ENCODE measurements at places on chromosomes 2 and 18.

- no peak for DNase-seq
Observed at GRCh38 chr2:174235680-174236079, 12.7 kb downstream of the OLA1 start.

- no peak for DNase-seq
Observed at GRCh38 chr2:158493458-158493857, 36.7 kb downstream of the PKP4 start.

- no peak for DNase-seq
Observed at GRCh38 chr2:229910832-229911412, 10.9 kb downstream of the TRIP12 start.

GRCh38 chr18:69326094-69326493 lies 74.6 kb upstream of the DOK6 start:
- no peak for DNase-seq

- no peak for DNase-seq
Observed at GRCh38 chr2:54000524-54000923, 29.7 kb upstream of the PSME4 start.

DNA sequence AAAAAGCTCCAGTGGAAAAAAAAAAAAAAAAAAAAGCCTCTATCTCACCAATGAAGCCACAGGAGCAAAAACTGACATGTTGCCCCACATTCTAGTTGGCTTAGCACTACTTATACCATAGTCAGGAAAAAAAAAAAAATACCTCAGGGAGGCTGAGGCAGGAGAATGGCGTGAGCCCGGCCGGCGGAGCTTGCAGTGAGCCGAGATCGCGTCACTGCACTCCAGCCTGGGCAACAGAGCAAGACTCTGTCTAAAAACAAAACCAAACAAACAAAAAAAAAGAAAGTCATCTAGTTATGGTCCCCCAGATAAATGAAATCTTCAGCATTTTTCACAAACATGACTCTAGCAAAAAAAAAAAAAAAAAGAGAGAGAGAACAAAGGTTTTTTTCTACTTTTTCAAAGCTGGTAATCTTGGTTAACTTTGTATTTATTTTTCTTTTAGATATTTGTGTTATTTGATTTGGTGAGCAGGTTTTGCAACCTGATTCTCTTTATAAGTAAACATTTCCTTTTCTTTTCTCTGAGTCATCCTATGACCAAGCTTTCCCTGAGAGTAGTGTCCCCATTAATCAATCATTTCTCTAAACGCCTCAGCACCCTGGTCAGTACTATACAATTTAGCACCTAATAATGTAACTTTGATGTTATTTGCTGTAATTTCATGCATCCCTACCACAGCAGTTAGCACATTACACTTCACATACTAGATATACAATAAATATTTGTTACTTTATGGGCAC lies 273.7 kb upstream of the PIK3C3 start:
- no peak for DNase-seq

- no peak for DNase-seq
Observed at GRCh38 chr18:5197032-5197434, at the start of gene AKAIN1. Gene AKAIN1 (minus strand): TSS chr18:5197257. CDS start chr18:5197053, 204 bp downstream.

DNA sequence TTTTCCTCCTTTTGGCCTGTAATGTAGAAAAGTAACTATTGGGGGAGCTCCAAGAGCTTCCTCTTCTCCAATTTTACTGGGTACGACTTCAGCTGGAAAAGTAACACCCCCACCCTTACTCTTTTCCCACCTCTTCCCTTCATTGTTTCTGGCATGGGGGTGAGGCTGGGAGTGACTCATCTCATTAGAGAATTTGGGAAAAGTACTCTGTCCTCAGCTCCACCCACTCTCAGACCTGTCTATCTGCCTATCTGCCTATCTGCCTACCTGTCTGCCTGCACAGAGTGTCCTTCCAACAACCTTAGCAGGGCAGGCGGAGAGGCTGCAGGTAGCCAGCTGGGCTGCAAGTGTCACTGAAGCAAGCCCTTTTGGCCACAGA lies 93.6 kb downstream of the EPHA4 start:
- DNase-seq: no peak

- DNase-seq: no peak
Observed at GRCh38 chr2:241988146-241988545, 118.6 kb downstream of the RTP5 start.

- no peak for DNase-seq
Observed at GRCh38 chr18:24762511-24762910, 302.1 kb downstream of the HRH4 start.

DNA sequence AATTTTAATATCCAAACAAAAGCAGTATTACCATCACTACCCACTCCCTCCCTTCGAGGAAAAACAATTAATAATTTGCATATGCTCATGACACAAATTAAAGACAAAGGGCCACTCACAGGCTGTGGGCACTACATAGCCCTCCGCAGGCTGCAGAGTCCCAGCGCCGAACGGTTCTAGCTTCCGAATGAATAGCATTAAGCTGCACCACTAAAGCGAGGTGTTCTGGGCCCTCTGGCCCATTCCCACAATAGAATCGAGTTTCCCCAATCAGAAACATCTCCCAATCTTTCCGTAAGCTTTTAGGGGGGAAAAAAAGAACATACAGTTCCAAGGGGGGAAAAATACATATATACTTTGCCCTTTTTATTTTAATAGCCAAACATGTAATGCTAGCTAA lies 14.5 kb upstream of the SIX3 start:
- DNase-seq: no peak

GRCh38 chr2:239097428-239097696 lies 249.5 kb downstream of the TWIST2 start:
- no peak for DNase-seq

DNA sequence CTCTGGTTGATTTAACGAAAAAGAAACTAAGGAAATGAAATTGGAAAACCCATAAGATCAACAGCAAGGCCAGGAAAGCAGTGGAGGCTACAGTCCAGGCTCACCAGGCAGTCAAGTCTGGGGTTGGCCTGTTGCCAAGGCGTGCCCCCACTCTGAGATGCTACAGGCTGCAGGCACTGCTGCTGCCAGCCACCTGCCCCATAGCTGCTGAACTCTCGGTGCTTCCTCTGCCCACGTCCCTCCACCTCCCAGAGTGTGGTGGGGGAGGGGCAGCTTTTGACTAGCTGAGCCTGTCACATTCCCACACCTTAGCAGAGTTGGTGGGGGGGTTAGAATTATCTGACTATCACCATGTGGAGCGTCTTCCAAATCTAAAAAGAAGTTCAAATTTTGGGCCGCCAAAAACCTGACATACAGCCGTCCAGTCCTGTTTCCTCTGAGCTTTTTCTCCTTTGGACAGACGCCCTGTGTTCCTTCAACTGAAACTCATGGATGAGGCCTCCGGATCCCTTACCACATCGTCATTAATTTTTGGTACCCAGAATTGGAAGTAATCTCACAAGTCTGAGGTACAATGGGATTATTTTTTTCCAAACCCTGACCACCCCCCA lies 3.9 kb upstream of the SH3RF3 start:
- no peak for DNase-seq

GRCh38 chr2:231489990-231490389 lies 25.7 kb upstream of the NCL start:
- DNase-seq: no peak

GRCh38 chr2:6676241-6676640 lies 189.5 kb downstream of the CMPK2 start:
- no peak for DNase-seq

GRCh38 chr2:225597911-225598310 lies 198.4 kb downstream of the NYAP2 start:
- no peak for DNase-seq

DNA sequence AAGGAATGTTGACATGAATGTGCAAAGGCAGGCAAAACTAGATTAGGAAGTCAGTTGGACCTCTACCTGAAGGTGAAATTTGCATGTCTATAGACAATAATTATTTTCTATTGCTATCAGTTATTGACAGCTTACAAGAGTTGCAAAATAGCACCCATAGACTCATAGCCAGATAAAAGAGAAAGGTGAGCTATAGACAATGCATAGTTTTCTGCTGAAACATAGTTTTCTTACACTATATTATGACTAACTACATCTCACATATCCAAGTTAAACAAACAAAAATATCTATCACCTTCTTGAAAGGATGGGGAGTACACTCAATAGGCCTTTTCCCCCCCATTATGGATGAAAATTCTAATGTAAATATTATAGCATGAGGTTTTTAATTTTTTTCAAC lies 305.0 kb downstream of the PTH2R start:
- DNase-seq: no peak

DNA sequence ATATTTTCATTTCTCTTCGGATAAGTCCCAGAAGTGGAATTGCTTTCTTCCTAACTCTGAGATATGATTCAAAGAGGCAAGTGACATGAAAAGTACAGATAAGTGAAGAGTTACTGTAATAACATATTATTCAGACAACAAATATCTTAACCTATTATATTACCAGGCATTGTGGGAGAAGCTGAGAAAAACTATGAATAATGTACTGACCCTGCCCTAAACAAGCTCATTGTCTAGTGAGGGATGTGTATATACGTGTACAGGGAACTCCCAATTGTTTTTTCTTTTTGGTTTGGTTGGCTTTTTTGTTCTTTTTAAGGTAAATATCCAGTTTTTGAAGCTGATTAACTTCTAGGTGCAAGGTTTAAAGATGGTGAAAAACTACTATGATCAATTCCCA lies 26.5 kb downstream of the NCKAP1 start:
- DNase-seq: no peak

DNA sequence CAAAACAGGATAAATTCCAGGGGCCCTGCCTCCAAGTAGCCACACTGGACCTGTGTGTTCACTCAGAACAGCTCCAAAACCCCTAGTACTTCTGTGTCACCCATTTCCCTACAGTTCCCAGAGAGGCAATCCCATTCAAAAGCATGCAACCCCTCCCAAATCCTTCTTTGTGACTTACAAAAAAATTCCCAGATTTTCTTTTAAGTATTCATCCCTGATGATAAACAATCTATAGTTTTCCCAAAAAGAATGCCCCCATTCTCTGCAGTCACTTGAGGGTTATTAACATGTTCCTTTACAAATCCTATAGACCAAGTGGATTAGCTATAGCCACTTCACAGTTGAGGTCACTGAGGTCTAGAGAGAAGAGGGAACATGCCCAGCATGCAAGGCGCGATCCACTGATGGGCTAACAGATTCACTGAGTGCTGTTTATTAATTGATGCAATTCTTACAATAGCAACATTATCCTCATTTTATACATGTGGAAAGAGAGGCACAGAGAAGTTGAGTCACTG lies 85.4 kb downstream of the MYL12B start:
- no peak for DNase-seq

DNA sequence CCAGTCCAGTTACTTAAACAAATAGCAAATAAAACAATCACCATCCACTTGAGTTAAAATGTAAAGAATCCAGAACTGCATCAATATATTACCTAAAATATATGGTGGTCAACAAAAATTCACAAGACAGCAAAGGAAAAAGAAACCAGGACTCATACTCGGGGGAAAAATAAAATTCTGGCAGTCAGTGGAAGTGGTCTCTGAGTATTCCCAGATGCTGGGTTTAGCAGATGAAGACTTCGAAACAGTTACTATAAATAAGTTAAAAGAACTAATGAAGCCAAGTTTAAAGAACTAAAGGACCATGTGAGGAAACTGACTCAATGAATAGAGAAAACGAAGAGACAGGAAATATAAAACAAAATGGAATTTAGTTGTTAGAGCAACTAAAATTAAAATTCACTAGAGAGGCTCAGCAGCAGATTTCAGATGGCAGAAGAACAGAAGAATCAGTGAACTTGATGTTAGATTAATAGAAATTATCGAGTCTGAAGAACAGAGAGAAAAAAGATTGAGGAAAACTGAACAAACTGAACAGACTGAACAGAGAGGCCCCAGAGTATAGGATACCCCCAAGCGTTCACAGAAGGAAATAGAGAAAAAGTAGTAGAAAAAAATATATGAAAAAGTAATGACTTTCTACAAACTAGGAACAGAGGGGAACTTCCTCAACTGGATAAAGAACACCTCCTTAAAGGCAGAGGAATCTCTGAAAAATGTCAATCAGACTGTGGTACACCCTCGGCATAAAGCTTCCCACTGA lies 27.9 kb downstream of the MGAT4A start:
- no peak for DNase-seq

DNA sequence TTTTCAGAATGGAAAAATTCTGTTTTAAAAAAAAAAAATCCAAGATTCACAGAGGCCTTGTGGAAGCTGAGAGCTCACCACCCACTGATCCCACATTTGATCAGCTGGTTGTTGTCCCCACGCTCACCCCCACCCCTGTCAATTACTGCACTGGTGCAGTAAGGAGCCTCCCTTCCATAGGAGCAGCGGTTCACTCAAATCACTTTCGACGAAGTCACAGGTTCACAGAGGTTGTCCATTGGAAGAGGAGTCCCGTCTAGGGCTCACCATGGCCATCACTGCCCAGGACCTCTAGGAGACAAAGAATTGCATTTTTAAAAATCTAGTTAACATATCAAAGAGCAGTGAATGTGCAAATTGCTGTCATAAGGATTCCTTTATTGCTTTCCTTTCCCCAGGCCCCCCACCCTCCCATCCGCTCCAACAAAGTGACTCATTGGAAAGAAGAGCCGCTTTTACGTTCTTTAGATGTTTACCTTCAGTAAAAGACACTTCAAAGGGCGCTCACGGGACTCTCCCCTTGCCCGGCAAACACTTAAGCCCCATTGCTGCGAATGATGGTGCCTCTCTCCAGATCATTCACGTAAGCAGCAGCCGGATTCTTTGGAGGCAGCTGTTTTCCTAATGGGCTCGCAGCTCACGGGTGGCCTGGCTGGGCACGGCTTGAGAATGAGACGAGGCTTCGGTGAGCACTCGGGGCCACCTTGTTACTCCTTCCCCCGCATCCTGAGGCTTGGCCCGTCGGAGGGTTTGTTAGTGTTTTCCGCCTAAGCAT lies 165.5 kb upstream of the SALL3 start:
- no peak for DNase-seq

- no peak for DNase-seq
Observed at GRCh38 chr2:202127687-202128331, 54.8 kb downstream of the KIAA2012 start.

DNA sequence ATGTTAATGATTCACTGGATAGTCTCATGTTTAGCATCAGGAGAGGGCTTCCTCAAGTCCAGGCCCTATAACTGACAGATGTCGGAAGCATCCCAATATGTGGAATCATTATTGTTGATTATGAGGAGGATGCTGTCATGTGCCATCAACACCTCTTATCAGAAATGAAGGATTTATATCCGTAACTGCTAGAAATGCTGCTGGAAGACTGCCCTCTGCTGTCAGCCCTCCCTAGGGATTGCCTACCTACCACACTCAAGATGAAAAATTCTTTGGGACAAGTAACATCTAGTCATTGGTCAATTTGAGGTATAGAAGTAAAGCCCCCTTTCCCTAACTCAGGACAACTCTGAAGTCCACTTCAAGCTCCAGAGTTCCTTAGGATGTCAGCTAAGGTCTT lies 1166.5 kb upstream of the NXPH2 start:
- no peak for DNase-seq
